ENCODE measurements at places on chromosomes 1 and 21.

GRCh38 chr1:96996001-96996400, 274.4 kb downstream of the PTBP2 start:
- no peak for DNase-seq

GRCh38 chr1:65260851-65261473, 48.4 kb upstream of the DNAJC6 start:
- no peak for DNase-seq

DNA sequence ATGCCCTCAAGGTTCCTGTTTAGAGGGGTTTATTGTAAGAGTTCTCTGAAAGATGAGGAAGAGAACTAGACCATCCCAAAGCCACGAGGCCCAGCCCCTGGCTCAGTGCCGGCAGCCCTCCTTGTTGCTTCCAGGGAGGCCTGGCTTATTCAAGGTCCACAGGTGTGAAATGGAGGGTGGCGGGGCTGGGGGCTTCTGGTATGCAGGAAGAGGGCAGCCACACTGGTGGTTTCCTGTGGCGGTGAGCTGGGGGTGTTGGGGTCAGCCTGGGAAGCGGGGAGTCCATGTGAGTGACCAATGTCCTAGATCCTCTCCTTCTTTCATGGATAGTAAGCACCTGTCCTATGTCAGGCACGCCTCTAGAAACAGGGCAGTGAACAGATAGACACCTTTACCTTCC, 138.2 kb downstream of the CAMTA1 start:
- DNase-seq = no peak

DNA sequence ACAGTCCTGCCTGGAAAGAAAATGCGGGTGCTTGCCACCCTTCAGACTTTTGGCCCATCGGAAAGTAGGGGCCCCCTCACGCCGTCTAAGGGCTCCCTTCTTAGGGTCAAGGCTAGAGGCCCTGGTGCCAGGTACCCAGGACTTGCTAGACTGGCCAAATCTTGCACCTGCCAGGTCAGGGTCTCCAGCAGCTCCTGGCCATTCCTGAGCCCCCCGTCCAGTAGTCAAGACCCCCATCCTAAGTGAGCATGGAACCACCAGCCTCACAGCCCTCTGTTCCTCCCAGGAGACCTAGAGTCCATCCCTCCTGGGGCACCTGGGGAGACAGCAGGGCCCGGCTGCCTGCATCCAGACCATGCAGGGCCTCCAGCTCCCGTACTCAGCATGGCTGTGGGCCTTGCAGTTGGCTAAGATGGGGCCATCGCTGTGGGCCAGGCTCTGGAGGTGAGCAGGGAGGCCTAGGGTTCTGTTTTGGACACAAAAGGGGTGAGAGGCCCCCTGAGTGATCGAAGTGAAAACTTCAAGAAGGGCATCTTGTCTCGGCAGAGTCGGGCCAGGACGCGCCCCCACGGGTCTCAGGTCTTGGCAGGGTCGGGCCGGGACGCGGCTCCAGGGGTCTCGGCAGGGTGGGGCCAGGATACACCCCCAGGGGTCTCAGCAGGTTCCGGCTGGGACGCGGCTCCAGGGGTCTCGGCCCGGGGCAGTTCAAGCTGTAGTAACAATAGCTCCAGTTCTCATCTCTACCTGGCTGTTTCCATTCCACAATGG, 5.9 kb downstream of the FNDC10 start:
- DNase-seq = no peak

DNA sequence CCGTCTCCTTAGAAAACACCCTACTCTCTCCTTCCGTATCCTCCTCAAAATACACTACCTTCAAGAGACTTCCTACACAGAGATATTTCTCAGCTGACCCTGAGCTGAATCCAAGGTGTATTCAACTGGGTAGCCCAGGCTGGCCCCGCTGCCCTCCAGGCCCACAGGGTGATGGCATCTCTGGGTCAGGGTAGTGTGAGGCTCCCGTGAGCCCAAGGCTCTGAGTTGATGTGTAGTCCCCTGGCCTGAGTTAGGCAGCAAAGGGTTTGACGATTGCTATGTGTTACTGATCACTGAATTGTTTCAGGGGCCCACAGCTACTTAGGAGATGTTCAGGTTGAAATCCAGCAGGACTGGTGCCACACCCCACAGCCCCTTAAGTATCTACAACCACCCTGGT, 6.7 kb downstream of the INAVA start:
- DNase-seq = no peak

All from WTC11 (cell line).